ENCODE measurements at places on chromosomes 2 and 18.

- DNase-seq, result no peak
These were observed 42.0 kb downstream of the DYNC1I2 start for GRCh38 chr2:171728989-171729951.

DNA sequence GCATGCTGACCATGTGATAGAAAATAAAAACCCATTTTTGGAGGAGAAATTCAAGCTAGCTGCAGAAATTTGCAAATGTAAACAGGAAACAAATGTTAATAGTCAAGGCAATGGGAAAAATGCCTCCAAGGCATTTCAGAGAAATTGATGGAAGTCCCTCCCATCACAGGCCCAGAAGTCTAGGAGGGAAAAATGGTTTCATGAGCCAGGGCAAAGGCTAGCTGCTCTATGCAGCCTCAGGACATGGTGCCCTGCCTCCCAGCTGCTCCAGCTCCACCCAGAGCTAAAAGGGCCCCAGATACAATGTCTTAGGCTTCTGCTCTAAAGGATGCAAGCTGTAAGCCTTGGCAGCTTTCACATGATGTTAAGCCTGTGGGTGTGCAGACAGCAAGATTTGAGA lies 1419.4 kb upstream of the CELF4 start:
- no peak for DNase-seq

DNA sequence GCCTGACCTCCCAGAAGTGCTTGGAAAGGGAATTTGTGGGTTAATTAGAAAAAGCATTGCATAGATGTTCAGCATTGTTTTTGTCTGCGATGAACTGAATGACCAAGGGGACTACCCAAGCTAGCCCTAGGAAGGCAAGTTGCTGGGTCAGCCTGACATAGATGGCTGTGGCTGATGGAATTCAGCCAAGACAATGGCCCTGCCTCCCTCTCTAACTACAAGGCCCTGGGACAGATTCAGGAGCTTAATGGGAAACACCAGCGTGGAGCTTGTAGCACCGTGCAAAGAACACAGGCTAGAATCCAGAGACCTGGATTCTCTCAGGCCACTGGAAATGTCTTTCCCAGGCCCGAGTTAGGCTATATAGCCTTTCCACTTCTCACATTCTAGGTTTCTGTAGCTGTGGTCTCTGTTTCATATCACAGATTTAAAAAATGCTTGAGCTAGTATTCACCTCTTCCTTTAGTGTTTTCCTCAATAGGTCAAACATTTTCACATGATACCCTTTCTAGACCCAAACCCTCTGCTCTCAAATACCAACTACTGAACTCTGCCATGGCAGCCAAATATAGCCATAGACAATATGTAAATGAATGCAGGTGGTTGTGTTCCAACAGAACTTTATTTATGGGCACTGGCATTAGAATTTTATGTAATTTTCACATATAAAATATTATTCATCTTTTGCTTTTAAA lies 294.3 kb upstream of the MEX3C start:
- DNase-seq, result no peak

DNA sequence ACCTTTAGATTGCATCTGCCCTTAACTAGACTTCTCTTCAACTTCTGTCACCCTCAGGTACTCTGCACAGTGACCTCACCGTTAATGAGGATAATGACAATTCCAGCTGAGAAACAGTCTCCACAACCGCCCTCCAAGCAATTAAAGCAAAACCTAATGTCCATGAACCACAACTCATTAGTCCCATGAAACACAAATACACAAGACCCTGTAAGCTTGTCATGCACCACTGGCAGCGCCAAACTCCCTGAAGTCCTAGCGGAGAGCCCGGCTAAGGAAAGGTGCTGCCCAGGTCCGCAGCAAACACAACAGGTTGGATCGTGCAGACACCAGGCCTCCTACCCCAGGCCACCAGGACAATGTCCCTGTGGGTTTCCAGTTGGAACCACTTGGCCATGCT lies 7.4 kb downstream of the SMAD7 start:
- DNase-seq, result no peak

- no peak for DNase-seq
These were observed 342.9 kb downstream of the LRATD1 start for GRCh38 chr2:14975381-14975780.

DNA sequence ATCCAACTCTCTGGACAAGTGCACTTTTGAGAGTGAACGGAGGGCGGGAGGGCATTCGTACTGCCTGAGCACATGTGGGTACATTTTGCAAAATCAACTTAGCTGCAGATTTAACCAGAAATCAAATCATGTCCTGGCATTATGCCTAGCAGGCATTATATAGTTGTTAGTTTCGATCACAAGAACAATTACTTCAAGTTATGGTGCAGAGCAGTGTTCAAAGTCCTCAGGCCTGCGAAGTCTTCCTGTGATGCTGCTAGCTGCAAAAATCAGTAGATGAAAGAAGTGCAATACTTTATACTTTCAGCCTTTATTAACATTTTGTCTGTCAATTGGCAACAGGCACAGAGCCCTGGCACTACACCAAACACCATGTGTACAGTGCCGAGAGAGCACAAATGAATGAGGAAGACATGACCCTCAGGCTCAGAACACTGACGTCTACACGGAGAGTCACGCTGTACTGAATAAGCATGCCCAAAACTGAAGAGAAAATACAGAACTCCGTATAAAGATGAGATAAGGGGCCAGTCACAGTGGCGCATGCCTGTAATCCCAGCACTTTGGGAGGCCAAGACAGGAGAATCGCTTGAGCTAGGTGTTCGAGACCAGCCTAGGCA lies 92.1 kb upstream of the CREB1 start:
- DNase-seq, result peak; percentile 17

DNA sequence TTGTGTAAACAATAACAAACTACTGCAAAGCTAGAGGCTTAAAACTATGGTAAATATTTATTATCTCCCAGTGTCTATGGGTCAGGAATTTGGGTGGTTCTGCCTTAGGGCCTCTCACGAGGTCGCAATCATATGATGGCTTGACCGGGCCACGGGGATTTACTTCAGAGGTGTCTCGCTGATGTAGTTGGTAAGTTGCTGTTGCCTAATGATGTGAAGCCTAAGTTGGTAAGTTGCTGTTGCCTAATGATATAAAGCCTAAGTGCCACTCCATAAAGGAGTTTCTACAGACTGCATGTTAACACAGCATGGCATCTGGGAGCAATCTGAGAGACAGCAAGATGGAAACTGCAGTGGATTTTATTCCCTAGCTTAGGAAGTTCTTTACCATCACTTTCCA lies 35.8 kb downstream of the FMNL2 start:
- DNase-seq, result no peak

DNA sequence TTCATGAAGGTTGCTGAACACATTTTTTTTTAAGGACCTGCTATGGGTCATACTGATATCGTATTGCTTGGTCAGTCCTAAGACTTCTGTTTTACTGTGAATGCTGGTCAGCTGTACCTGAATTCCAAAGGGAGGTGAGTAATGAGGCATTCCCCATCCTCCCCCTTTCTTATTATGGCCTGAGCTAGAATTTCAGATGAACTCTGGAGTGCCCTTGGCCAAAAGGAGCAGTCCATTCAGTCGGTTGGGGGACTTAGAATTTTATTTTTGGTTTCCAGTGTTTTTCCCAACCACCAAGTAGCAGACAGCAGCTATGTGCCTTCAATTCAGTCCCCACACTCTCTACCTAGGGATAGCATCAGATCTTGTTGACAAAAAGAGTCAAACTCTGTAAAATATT lies 26.9 kb upstream of the PDCL3 start:
- no peak for DNase-seq

- no peak for DNase-seq
These were observed 41.3 kb downstream of the BCL2L11 start for GRCh38 chr2:111161971-111162370.

GRCh38 chr2:165452327-165452726 lies 17.2 kb upstream of the CSRNP3 start:
- no peak for DNase-seq

DNA sequence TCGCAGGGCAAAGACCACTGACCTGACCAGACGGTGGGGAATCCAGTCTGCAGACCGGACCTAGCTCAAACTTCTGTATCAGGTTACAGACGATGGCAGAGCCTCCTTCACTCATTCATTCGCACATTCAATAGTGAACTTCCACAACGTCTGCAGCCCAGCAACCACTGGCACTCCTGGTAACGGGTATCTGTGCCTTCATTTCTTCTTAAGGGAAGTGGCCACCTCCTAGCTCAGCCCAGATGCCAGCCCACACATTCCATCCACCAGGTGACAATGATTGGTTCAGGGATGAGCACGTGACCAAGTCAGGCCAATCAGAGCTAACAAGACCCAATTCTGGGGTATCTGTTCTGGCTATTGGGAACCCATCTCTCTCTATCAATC lies 15.9 kb upstream of the ARMC9 start:
- DNase-seq, result no peak
